ENCODE measurements at places on chromosomes 7 and 10.

- no peak for DNase-seq
Measured at GRCh38 chr7:8189625-8190024, 72.3 kb downstream of the ICA1 start.

- no peak for DNase-seq
Measured at GRCh38 chr10:95606922-95607321, 45.8 kb upstream of the SORBS1 start.

DNA sequence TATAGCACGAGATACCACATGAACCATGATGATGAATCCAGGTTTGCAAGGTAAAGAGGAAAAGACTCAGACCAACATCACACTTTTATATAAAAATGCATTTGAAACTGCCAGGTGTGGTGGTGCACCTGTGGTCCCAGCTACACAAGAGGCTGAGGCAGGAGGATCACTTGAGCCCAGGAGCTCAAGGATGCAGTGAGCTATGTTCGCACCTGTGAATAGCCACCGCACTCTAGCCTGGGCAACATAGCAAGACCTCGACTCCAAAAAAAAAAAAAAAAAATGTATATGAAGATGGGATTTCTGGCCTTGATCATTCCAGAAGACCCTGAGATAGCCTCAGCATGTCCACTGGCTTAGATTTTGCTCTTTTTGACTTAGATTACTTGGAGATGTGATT is 161.6 kb downstream of the PARD3 start:
- DNase-seq: no peak

DNA sequence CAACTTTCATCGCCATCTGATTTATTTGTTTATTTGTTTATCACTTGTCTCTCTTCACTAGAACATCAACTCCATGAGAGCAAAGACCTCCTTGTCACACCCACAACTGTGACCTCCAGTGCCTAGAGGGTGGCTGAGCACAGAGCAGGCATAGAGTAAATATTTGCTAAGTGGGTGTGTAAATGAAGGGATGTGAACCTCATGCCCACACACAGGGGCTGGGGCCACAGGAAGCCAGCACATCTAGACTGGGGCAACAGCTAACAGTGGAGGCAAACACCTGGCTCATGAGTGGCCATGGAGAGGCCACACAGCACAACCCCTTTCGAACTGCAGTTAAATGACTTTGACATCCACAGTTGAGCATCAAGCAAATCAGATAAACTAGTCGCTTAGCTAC is 39.8 kb downstream of the AKR1B1 start:
- DNase-seq: no peak

DNA sequence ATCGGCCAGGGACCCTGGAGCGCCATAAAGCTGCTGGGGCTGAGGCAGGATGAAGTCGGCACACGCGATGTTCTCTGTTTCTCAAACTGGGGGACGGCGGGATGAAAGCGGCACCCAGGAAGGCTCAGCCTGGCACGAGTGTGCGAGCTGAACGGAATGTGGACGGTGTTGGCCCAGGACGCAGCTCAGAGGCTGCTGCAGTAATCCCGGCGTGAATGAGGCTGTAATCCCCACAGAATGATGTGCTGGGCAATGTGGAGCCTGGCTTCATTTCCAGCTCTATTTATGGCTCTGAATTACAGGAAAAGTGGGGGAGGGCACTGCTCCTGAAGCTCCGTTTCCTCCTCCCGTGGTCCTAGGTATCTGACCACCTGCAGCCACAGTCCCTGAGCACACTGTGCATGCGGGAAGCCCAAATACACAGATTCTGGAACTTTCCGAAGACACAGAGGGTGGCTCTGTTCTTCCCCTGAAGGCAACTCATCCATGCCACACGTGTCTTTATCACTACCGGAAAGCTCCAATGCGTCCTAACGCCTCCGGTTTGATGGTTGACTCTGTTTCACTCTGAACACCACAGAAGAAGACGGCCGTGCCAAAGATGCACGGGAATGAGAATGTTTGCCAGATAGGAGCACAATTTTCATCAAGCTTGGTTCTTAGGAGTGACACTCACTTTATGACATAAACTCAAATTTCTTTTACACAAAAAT is 37.6 kb downstream of the KLF6 start:
- DNase-seq: no peak

- DNase-seq: no peak
Measured at GRCh38 chr10:86755454-86755739, 1.0 kb upstream of the BMPR1A start.

- no peak for DNase-seq
Measured at GRCh38 chr10:103703941-103704919, 151.1 kb downstream of the SH3PXD2A start.

DNA sequence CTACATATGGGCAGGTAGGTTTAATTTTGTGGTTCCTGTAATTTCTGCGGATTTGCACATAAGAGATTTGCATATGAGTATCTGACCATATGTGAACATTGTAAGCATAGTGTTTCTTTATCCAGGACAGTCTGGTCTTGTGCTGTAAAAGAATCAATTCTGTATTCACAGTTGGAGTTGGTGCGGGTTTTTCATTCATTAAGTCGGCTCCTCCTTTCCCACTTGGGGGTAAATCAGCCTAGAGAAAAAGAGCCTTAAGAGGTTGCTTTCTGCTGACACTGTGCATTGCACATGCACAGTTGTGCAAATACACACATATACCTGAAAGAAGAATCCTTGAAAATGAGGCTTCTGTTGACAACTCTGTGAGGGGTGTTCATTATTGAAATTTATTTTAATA is 6.1 kb upstream of the CYP26C1 start:
- no peak for DNase-seq

DNA sequence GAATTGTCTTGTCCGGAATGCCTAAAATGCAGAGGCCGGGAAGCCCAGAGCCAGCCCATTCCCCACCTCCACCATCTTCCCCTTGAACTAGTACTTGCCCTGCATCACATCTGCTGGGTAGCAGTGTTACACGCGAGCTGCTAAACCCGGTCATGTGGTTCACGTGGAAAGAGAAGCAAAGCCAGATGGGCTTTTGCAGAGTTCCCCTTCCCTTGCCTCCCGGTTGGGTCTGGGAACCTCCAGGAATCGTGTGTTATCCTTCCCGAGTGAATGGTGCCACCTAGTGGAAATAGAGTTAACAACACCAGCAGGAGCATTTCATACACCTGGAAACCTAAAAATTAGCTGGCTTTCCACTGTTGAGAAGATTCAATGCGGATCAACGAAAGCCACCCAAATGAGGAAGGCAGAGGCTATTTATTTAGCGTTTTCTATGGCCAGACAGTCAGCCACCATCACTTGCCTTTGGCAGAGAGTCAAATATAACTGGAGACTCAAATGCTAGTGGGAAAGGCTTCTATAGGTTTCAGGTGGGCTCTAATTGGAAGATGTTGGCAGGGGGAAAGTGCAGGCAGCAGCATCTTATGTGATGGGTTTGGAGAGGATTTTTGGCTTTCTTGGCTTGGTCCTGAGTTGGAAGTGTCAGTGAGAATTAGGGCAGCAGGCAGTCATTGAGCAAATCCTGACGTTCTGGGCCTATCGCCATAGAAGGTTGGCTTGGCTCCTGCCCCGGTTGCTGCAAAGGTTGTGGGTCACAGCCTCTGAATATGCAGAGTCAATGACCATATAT is 12.9 kb upstream of the DENND2A start:
- peak; percentile 75 for DNase-seq

- no peak for DNase-seq
Measured at GRCh38 chr7:157488966-157489365, 152.2 kb downstream of the DNAJB6 start.

DNA sequence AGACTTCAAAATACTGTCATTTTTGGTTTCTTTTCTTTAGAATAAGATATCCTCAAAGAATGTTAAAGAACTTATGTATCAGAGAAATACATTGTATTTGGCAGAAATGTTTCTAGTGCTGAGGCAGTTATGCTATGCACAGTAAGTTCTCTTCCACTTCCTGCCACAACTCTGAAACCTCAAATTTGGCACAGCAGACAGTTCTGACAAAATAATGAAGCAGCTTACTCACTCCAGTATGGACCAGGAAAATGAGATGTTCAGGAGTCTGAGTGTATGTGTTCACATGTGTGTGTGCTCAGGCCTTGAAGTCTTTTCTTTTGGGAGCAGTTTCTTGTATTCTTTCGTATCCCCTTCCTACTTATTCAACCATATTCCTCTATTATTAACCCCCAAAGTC is 197.0 kb upstream of the AGK start:
- no peak for DNase-seq

DNA sequence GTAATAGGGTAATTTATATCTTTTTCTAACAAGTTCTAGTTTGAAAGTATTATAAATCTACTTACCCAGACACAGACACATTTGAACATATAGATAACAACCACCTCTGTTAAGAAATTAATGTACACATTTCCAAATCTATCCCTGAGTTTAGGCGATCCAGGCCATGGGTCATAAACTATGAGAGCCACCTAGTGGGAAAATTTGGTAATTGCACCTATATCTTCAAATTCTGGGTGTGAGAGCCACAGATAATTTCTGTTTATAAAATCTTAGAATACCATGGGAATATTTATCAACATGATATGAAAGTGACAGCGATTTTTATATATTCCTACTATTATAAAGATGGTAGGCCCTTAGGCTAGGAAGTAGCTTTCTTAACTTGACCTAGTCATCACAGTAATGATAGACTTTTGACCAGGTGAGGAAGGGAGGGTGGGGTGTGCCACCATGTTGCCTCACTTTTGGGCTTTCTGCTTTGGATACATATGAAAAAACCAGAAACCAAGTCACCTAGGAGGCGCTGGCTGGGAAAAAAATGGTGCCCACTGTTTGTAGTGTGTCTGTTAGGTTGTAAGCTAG is 8.0 kb upstream of the EPHA1 start:
- DNase-seq: peak; percentile 55

- DNase-seq: no peak
Measured at GRCh38 chr10:74934100-74934812, 107.9 kb downstream of the KAT6B start.

DNA sequence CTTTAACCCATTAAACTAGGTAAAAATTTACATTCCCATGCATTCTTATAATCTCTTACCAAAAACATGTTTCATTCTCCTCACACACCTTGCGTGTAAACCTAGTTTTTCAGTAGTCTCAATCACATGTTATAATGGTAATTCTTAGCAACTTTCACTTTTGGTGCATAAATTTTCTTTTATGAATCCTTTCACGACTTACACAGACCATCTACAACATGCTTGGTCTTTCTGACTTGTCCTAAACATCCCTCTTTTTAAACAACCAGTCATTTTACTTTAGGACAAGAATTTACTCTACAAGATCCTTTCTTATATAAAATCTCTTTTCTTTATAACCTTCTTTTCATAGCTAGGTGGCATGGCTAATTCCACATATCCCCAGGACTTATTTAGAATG is 25.8 kb downstream of the FBXL13 start:
- DNase-seq: no peak

GRCh38 chr7:79664884-79665676 is 211.6 kb upstream of the MAGI2 start:
- no peak for DNase-seq

DNA sequence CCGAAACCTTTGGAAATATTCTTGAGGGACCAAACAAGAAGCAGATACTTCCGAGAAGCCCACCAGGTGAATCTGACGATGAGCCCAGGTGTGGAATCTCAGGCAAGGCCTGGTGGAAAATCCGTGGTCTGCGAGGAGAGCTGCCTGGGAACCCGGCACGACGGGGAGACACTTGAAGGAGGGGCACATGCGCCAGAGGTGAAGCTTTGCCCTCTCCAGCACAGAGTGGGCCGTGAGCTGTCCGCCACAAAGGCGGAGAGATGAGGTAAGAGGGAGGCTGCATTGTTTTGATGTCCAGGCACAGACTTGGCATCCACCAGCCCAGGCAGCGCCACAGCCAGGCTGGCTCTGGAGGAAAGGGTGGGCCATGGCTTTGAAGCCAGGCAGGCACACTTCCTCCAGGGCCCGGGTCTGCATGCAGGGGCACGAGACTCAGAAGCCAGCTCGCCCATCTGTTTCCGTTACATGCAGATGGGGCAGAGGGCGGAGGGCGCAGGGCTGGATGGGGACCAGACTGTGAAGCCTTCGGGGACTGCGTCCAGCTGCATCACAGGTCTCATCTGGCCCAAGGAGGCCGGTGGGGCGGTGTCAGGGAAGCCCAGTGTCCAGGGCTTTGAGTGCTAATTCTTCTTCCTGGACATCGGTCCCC is 45.4 kb downstream of the CALML3 start:
- DNase-seq: no peak

All from hematopoietic multipotent progenitor cell treated with erythropoietin and hydrocortisone succinate and interleukin-3 and kit ligand, for 15 days (in vitro differentiated cells).